Bone marrow (tissue), 2 donors: ENCODE measurements at places on chromosomes 6 and 20.

- DNase-seq = peak; percentile 23
Measured at GRCh38 chr20:51650685-51651134, 108.2 kb upstream of the NFATC2 start.

GRCh38 chr6:111837641-111838500 is 35.4 kb downstream of the FYN start:
- no peak for DNase-seq

DNA sequence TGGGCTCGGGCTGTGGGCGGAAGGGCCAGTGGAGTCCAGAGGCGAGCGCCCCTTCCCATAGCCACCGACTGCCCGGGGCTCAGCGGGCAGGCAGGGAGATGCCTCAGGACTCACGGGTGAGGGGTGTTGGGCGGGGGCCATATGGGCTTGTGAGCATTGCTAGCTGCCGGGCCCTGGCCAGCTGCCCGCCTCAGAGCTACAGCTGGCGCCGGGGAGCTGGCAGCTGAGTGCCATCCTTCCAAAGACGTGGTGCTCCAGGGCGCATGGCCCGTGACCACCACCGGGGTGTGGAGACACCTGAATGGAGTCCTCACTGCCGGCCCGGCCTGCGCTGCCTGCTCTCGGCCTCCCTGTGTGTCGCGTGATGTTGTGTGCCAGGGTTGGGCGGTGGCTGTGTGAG is 10.6 kb upstream of the RBBP8NL start:
- DNase-seq = no peak

- no peak for DNase-seq
Measured at GRCh38 chr6:143676437-143677045, 1.2 kb upstream of the PHACTR2 start.

- no peak for DNase-seq
Measured at GRCh38 chr6:119163006-119163405, 84.5 kb upstream of the FAM184A start.

GRCh38 chr6:99282479-99283062 is 66.9 kb downstream of the FAXC start:
- DNase-seq = no peak

GRCh38 chr6:54717849-54718455 is 128.6 kb upstream of the FAM83B start:
- peak; percentile 49 for DNase-seq

DNA sequence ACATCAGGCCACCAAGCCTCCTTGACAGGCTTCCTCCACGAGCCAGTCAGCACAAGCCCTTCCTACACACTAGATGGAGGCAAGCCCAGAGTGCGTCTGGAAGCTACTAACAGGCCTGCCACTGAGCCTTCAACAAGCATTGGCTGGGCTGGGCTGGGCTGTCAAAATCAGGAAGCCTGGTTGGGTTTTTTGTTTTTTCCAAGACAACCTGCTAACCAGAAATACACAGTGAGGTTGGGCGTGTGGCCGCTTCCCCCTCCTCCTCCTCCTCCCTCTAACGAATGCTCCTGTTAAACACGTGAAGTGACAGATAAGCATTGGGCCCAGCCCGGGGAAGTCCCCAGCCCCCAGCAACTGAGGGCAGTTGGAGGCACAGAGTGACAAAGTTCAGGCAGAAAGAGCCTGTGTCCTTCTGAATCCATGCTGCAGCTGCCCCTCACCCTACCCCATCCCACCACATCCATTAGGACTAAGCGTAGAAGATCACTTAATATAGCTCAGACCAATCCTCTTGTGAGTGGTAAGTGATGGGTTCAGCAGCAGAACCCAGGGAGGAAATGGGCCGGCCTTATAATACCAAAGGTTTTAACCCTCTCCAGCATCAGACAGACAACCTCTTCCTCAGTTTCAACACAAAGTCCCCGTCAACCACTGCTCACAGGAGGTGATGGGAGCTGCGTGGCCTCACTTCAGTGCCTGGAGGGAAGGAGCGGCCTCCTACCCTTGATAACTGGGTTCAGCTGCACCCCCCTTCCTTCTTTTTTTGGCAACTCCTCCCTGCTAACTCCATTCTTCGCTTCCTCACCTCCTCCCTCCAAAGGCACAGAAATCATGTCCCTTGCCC is 1.1 kb downstream of the NFATC2 start:
- DNase-seq = no peak

- DNase-seq = no peak
Measured at GRCh38 chr6:31304683-31305082, 32.8 kb upstream of the HLA-C start.

DNA sequence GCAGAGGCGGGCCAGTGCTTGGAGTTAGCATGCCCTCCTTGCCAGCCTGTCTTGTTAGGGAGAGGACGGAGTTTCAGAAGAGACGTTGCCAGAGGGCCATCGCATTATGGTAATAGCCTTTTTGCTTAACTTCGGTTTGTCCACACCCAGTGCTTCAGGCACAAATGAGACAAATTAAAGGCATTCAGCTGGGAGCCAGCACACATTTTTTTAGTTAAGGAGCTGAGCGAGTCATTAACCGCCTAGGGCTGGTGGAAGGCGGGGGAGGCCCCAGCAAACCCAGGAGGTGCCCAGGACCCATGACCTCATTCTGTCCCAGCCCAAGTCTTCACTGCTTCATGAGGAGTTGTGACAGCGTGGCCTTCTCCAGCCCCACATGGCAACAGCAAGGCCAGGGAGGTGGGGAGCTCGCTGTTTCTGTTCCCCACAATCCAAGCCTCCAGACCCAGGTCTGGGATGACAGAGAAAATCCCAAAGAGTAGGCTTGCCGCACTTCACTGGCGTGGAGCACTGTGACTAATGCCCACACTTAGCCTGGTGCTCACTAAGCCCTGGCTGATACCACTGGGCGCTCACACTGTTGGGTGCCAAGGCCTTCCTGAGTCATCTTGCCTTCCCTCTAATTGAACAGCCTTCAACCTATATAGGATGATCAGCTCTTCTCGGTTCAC is 237.1 kb downstream of the ANKRD60 start:
- DNase-seq = no peak

DNA sequence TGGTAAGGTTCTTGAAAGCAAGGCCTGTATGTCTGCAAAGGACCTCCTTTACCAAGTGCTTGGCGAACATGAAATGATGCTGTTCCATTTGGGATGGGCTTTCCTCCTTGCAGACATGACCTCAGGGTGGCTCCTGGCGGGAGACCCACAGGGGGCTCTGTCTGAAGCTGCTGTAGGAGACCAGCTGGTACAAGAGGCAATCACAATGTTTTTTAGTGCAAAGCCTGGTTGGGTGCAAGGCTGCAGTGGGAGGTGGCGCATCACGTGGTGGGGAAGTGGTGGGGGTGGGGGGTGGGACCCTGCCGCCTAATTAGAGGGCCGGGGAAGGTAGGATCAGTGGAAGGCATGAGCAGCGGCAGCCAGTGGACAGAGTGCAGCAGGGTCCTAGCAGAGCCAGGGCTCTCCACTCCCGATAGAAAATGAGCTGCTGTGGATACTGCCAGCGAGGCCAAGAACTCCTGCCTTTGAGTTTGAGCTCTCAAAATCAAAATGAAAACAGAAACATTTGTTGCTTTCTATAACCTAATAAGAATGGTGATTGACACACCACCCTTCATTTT is 9.1 kb upstream of the ARMC2 start:
- no peak for DNase-seq

DNA sequence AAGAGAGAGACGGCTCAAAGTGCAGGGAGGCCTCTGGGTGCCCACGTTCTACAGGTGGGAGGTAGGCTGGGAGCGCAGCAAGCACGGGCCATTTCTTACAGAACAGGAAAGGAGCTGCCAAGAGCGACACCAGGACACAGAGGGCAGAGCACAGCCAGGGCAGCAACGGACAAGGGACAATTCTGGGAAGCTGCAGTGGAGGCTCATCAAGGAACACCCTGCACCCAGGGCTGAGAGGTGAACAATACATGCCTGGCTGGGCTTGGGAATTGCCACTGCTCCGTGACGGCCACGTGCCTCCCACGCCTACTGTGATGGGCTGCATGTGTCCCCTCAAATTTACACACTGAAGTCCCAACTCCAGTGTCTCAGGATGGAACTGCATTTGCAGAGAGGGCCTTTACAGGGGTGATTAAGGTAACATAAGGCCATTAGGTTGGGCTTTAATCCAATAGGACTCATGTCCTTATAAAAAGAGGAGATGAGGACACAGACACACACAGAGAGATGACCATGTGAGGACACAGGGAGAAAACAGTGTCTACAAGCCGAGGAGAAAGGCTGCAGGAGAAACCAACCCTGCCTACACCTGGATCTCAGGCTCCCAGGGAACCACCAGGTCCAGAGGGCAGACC is 13.6 kb downstream of the SERPINB6 start:
- no peak for DNase-seq

- no peak for DNase-seq
Measured at GRCh38 chr20:63097336-63097831, 90.6 kb upstream of the BHLHE23 start.

DNA sequence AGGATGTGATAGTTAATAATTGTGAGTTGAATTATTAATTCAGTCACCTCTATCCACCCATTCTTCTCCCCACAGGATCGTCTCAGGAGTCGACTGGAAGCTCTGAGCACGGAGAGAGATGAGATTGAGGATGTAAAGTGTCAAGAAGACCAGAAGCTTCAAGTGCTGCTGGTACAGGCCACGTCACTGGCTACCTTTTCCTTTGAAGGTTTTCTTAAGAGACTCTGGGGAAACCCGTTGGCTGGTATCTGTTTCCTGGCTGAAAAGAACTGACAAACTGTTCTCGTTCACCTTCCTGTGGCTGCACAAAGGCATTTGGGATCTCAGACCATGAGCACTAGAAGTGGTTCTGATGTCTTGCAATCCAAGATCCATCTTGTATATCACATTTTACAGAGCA is 3.8 kb downstream of the TRIM15 start:
- DNase-seq = no peak

DNA sequence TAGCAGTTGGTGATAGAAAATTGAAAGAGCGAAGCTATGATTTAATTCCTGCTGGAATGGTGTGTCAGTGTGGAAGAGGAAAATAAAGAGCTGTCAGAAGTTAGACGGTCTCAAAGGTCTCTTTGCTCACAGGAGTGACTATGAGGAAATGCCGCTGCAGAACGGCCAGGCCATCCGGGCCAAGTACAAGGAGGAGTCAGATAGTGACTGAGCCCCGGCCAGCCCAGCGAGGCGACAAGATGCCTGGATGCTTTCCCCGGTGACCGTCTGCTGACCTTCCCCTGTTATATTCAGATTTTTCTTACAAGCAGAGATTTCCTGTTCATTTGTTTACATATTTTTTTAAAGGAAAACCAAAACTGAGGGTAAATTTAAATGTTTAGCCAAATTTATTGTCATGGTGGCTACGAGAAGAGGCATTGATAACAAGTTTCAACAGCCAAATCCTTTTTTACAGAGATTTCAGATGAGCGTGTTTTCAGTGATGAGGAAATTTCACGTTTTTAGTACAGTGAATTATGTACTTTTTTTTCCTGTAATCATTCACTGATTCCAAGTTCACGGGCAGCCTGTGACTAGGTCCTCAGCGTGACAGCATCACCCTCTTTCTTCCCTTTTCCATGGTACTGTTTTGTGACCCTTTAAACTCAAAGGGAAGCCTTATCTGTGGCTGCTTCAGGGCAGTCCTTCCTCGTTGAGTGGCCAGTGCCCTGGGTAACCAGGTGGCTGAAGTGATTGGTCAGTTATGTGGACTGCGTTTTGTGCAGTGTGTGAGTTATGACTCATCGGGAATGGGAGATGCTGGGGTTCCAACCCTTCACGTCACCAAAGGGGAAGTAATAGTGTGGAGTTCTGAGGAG is 12.6 kb downstream of the DYNLT1 start:
- no peak for DNase-seq

- no peak for DNase-seq
Measured at GRCh38 chr6:168451805-168452517, 11.0 kb downstream of the SMOC2 start.

DNA sequence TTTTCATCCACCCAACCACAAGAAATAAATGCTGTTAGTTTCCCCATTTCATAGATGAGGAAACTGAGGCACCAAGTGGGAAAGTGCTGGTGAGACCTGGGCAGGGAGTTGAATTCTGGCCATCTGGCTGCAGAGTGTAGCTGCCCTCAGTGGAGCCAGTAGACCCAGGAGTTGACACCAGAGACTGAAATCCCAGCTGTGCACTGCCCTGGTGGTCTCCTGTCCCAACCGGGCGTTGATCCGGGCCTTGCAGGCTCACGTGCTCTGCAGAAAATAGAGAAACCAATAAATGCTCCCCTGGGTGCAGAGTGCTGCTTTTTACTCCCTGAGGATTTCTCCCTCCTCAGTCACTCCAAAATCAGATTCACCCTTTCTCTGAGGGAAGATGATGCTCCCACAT is 18.4 kb downstream of the HLA-F start:
- no peak for DNase-seq

- DNase-seq = peak; percentile 64
Measured at GRCh38 chr6:24766680-24767462, 7.9 kb upstream of the GMNN start.

- DNase-seq = no peak
Measured at GRCh38 chr6:154791556-154792317, 58.5 kb downstream of the SCAF8 start.

- no peak for DNase-seq
Measured at GRCh38 chr6:170185175-170185978, 105.5 kb downstream of the DLL1 start.

- DNase-seq = no peak
Measured at GRCh38 chr6:38813041-38813823, 98.1 kb downstream of the DNAH8 start.

- no peak for DNase-seq
Measured at GRCh38 chr6:291204-291696, 1.0 kb upstream of the DUSP22 start.

DNA sequence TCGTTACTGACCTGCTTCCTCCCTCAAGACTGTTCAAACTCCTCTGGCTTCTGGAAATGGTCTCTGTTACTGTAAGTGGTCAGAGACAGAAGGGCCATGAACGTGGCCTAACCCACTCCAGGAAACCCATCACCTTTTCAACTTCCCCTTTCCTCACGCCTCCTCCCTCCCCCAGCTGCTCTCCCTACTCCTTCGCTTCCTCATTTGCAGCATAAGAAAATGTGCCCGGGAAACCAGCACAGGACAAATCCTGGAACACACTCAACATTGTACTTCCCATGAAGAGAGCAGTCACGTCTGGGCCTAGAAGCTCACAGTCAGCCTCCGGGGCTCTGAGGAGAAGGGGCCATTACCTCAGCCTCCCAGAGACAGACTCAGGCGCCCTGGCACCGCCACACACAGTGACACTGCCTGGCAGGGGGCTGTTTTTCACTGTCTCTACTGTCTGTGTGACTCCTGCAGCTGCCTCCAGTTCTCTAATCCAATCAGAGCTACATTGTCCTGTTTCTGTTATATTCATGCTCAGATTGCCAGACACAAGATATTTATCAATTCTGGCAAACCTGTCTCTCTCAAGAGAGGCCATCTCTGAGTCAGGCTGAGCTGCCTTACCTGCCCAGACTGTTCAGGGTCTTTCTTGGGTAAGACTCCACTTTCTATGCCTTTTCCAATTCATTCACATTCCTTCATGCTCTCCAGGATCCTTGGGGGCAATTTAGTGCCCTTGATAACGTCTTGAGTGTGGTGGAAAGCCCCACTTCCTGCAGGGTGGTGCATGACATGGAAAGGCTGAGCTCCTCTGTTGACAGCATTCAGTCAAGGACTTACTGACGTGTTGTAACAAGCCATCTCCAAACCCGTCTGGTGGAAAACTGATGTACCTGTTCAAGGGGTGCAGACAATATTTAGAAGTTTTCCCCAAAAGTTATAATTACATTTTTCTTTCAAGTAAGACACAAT is 242.2 kb downstream of the HIVEP2 start:
- DNase-seq = peak; percentile 33

GRCh38 chr6:36694616-36695015 is 3.0 kb upstream of the RAB44 start:
- DNase-seq = no peak
